ENCODE measurements at places on chromosomes 5 and 9.

- DNase-seq: no peak
Measured at GRCh38 chr9:78163834-78164233, 72.0 kb upstream of the CEP78 start.

- no peak for DNase-seq
Measured at GRCh38 chr9:90400091-90400490, 242.5 kb downstream of the DIRAS2 start.

DNA sequence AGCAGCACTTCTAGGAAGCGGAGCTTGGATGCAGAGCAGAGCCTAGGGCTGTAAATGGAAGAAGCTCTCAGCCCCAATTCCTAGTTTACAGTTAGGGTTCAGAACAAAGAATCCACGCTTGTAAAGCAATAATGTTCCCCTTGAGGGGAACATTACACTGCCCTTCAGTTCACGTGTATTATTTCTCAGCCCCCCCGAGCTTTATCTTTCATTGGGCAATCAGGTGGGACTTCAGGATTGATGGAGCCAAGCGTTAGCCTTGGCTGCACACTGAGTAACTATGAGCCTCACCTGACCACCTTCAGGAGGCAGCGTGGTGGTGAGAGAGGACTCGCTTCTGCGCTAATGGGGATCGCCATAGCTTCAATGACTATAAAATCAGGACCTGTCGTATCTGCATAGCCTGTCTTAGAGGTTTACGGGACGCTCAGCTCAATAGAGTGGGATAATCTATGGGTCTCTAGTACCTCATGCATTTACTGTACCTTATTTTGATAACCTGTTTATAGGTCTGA, 157.0 kb upstream of the RASEF start:
- DNase-seq: no peak

DNA sequence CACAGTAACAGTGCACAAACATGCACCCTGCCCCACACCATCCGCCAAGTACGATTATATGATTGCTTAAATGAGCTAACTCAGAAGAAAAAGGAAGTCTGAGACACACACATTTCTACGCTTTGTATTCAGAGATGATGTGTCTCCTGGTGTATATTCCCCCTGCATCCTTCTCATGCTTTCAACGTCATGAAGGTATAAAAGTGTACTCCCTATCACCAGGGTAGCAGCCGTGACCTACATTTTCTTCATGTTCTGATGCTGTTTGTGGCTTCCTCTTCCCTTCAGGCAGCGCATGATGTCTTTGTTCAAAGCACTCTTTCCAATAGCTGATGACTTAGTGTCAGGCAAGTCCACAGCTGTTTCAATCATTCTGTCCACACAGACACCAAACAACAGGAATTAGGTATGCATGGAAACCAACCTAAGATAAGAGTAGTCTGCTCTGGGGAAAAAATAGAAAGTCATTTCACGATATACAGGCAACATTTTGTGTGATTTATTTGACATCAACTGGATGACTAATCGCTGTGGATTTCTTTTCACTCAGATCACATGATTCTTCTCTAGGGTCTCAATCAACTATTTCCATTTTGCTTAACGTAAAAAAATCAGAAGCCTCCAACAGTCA, 269.4 kb upstream of the PTGER4 start:
- no peak for DNase-seq

All from NCI-H1436 treated with DMSO at 0.1 percent for 48 hours (cell line).